ENCODE measurements at places on chromosomes 16 and 17.

DNA sequence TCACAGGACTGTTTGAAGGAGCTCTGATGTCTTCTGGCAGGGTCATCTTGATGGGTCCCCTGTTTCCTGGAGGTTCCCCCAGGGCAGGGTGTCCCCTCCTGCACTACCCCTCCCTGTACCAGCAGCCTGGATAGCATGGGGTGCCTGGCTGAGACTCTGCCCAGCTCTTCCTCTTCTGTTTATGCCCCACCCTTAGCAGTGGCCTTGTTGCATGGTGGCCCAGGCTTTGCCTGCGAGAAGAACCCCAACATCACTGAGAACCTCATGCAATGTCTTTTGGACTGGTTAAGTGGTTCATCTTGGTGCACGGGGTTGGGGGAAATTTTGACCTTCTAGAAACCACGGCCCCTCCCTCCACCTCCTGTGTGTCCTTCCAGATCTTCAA, 121.8 kb downstream of the IRX3 start:
- DNase-seq = no peak

GRCh38 chr17:2777242-2777867, 18.9 kb upstream of the RAP1GAP2 start:
- no peak for DNase-seq

- DNase-seq = no peak
Observed at GRCh38 chr16:89048090-89048725, 45.4 kb upstream of the ACSF3 start.

- DNase-seq = no peak
Observed at GRCh38 chr17:74435775-74436359, 4.0 kb downstream of the GPRC5C start.
